T-helper 2 cell (primary cell): ENCODE measurements at places on chromosomes 16 and 17.

GRCh38 chr16:86547286-86547685 lies 7.7 kb downstream of the MTHFSD start:
- no peak for DNase-seq

- DNase-seq: peak; percentile 61
Measured at GRCh38 chr16:83458612-83459011, 349.2 kb upstream of the HSBP1 start.

DNA sequence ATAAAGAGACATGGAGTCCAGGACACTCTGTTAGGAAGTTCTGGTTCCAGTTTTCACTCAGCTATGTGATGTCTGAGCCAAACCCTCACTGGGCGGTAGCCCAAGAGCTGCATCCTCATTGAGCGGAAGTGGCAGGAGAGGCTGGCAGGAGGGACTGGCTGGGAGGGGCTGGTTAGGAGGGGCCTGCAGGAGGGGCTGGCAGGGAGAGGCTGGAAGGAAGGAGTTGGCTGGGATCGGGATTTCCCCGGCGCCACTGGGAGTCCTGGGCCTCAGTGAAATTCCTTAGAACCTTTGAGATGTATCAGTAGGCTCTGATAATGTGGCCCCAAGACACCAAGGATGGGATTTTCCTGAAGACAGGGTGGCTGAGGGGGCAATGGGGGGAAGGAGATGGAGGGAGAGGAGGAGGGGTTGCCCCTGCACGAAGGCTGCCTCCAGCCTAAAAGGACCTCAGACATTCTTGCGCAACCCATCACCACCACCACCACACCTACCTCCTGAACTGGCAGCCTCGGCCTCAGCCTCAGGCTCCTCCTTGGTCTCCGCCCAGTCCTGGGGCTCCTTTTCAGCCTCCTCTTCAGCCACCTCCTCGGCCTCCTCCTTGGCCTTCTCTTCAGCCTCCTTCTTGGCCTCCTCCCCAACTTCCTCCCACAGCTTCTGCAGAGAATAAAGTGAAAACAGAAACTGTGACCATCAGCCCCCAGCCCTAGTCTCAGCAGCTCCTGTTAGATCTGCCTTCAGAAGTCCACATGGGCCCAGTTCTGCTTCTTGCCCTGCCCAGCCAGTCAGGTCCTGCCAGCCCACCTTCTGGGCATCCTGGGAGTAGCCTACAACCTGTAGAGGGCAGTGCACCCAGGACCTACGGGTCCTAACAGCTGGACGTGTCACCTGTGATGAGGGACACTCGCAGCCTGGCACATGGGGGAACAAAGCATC lies 31.7 kb downstream of the CNGB1 start:
- no peak for DNase-seq

DNA sequence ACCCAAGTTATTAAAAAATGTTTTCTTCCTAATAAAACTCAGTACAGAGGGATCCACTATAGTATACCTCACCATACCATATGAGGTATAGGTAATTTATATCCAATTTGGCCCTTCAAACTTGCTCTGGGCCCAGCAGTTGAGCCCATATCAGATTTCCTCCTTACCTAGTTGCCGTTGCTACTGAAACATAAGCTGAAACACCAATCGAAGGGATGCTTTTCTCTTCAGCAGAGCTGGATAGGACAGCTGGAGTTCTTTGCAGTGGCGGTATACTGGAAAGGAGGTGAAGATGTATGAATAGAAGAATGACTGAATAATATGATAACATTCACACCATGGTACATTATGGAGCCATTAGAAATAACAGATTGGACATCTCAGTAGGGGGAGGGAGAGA lies 42.7 kb downstream of the TNRC6C start:
- DNase-seq: no peak

DNA sequence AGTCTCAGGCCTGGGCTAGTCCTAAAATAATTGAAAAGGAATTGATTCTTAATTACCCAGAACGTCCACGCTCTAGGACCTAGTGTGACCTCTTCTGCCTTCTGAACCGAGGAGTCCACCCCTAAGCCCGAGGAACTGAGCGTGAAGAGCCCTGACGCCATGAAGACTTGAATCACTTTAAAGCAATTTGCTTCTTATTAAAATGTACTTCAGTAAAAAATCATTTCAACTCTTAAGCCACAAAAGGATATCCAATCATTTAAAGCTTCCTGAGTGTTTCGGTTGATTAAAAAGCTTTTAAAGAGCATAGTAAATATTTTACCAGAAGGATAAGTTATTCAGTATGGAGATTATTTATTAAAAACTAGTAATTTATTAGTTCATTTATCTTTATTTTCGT lies 11.6 kb downstream of the HSBP1 start:
- no peak for DNase-seq

DNA sequence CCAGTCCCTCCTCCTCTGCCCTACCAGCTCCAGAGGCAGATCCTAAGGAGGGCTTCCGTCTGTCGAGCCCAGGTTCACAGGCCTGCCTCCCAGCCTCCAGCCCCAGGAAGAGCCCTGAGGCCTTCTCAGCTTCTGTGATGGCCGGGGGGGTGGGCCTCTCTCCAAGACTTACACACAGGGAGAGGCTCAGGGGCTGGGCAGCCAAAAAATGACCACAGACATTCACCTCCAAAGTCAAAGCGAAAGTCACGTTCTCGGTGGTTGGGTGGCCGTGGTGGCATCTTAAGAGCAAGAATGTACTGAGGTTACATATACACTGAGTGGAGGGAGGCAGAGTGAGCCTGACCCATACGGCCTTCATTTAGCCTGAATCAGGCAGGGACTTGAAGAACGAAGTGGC lies 119.1 kb downstream of the CCDC182 start:
- DNase-seq: no peak
